Left renal cortex interstitium (tissue), 4 donors: ENCODE measurements at places on chromosomes 13 and 19. TPM values are rescaled to one million over a fixed set of nuclear protein-coding genes. Genes with fewer than 3 reads are reported as not detected.

The PRODH2 gene
- 60.6 TPM for polyA plus RNA-seq

The ZNF229 gene
- 13.6 TPM for polyA plus RNA-seq

The NAT14 gene
- 74.3 TPM for polyA plus RNA-seq

The PDCD5 gene
- 112 TPM for polyA plus RNA-seq

The MYH14 gene
- 24.8 TPM for polyA plus RNA-seq

The KASH5 gene
- 0.43 TPM for polyA plus RNA-seq

The ANGPTL4 gene
- polyA plus RNA-seq = 3.6 TPM

The ZNF570 gene
- 10.0 TPM for polyA plus RNA-seq

The ZNF132 gene
- 16.1 TPM for polyA plus RNA-seq

The ZNF20 gene
- polyA plus RNA-seq = 8.2 TPM

The ZNF737 gene
- polyA plus RNA-seq = 37.7 TPM

The MATK gene
- 1.6 TPM for polyA plus RNA-seq

The CD22 gene
- polyA plus RNA-seq = 51.9 TPM

The BEST2 gene
- not detected for polyA plus RNA-seq

The IRF3 gene
- 34.9 TPM for polyA plus RNA-seq

GRCh38 chr19:18428787-18429674, 8.9 kb downstream of the ISYNA1 start:
- DNase-seq = no peak

DNA sequence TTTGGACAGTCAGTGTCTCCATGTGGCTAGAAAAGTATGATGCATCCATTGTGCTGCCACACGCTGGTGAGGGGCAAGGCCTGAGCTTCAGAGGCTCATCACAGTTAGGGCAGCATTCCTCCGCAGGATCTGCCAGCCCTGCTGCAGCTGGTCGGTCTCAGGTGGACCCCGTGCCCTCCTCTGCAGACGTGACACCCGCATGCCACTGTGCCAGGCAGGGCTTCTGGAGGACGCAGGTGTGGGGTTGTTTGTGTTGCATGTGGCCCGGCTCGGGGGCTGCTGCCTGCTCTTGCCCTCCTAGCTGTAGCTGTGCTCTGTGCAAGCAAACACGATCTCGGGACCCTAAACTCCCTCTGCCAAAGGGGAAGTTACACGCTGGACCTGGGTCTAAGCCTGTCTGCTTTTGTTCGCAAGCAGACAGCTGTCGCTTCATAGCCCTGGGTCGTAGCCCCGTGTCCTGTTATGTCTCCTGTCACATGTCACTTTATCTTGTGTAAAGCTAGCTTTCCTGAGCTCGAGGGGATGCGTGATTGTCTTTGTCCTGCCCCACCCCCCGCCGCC, 45.3 kb downstream of the SLC7A9 start:
- DNase-seq = peak; percentile 26

GRCh38 chr13:31591642-31592233, 147.6 kb upstream of the RXFP2 start:
- no peak for DNase-seq

DNA sequence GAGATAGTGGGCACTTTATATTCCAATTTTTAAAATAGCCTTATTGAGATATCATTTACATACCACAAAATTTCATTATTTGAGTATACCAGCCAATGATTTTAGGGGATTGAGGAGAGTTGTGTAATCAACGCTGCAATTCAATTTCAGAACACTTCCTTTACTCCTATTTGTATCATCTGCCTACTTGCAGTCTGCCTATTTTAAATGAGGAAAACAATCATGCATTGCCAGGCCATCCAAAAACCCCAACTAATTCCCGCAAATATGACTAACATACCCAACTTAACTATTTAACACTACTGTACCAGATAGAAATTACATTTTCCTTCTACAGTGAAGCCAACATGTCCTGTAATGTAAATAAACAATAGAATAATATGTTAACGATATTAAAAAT, 26.7 kb downstream of the CAB39L start:
- DNase-seq = no peak

DNA sequence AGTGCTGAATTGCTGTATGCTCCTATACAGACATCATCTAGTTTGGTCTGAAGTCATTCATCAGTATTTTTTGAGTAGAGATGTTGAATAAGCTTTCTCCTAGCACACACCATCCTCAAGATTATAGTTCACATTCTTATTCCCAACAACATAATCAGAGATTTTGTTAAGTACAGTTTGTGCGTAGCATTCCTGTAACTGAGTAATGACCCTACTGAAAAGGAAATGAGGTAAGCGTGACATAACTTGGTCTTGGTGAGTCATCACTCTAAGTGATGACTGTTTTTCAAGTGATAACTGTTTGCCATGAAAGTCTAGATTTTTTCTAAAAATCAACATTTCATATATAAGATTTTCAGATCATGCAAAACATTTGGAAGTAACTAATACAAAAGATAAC, 18.5 kb upstream of the FAM216B start:
- no peak for DNase-seq

DNA sequence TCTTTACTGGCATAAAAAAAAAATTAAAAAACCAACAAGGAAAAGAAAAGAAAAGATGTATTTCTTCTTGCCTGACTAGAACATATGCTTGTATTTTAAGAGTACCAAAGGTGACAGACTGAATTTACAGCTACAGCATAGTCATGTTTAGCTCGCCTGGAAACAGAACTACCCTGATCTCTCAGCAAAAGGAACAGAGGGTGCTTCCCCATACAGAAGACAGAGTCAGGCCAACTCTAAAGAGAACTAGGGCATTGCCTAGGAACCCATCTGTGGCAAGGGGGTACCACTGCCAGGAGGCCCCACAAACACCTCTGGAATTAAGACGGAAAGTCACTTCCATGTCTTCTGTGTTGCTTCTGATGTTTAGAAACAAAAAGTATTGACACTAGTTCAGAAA, 252.1 kb upstream of the STARD13 start:
- no peak for DNase-seq

- no peak for DNase-seq
Observed at GRCh38 chr19:12450844-12451243, 10.0 kb upstream of the ZNF443 start.

DNA sequence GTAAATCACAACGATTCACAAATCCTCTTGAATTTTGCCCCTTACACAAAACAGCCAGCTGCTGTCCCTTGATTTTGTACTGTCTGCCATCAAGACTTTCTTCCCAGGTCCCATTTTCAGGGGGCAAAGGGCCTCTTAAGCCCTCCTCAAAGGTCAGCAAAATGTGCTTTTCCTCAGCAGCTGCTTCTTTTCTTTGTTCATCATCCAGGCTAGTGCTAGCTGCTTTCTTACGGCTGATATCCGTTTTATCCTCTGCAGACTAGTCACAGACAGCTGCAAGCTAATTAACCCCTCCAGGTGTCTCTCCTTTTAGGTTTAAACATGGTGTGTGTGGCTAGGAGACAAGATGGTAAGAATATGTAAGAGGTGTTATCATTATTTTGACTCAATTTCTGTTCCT, 90.9 kb downstream of the NALCN start:
- no peak for DNase-seq

DNA sequence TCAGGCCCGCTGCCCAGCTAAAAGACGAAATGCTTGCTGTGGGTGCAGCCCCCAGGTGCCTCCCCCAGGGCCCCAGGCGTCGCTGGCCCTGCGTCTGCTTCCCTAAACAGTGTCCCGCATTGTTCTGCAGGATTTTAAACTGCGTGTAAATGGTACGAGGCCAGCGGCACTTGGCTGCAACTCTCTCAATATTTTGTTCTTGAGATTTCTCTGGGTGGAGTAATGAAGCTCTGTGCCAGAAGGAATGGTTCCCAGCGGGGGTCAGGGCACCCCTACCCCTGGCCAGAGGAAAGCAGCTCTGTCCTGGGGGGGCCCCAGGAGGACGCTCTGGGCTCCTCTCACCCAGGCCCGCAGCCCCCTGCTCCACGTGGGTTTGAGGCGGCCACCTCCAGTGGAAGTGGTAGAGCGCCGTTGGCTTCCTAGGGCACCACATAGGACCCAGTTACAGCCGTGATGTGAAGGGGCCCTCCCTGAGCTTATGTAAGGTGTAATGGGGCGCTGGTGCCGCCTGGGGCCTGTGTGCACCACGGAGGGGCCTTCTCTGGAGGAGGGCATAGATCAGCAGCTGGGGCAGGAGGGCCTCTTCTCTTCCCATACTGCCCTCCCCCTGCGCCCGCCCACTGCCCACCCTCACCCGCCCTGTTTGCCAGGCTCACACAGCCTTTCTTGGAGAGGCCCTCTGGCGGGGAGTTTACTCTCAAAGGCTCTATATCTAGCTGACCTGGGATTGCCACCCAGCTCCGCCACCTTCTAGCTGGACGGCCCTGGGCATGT, 19.8 kb downstream of the PAK4 start:
- no peak for DNase-seq

GRCh38 chr13:74023484-74023883, 110.7 kb downstream of the KLF12 start:
- DNase-seq = no peak

- no peak for DNase-seq
Observed at GRCh38 chr13:105276571-105276970, 1258.9 kb downstream of the EFNB2 start.

DNA sequence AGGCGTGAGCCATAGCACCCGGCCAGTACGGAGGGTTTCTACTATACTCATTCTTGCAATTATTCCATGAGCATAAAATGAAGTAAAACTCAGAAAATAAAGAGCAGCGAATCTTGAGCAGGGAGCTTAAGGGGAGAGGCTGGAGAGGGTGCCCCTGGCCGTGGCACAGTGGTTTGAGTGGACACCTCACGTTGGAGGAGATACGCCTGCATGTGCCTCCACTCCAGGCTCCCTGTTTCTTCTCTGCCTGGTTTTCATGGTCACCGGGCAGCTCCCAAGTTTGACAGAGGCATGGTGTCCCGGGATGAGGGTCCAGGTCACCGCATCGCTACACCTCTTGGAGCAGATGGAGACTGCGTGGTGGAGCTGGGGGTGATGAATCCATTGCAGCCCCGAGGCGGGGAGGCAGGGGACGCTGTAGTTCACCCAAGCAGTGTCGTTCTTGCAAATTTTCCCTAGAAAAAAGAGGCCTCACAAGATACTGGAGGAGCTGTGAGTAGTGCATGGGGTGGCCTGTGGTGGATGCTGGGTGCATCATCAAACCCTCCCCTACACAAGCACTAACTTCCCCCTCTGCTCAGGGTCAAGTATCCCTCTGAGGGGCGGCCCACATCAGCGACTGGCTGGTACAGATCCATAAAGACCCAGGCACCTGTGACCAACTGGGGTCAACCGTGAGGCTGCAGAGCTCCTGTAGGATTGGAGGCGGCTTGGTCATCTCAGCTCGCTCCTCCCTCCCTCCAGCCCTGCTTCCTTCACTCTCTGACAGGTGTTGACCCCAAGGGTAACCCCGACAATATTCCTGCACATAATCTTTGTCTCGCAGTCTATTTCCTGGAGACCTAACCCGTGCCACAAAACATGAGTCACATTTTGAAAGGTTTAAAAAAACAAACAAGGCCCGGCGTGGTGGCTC, 3.6 kb upstream of the MIER2 start:
- no peak for DNase-seq

DNA sequence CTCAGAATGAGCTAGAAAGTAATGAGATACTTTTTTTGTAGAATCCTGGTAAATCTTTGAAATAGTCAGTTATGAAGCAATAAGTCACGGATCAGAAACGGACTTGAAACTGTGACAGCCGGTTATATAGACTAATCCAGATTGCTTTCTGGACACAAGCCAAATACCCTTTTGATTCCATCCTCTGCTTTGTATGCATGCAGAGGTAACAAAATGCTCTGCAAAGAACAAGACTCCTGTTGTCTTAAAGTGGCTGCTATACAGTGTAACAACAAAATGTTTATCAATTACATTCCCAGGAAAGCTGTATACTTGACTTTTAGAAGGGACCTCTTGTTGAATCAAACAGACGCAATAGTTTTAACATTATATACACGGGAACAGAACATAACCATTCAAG, 66.5 kb upstream of the STARD13 start:
- DNase-seq = no peak

DNA sequence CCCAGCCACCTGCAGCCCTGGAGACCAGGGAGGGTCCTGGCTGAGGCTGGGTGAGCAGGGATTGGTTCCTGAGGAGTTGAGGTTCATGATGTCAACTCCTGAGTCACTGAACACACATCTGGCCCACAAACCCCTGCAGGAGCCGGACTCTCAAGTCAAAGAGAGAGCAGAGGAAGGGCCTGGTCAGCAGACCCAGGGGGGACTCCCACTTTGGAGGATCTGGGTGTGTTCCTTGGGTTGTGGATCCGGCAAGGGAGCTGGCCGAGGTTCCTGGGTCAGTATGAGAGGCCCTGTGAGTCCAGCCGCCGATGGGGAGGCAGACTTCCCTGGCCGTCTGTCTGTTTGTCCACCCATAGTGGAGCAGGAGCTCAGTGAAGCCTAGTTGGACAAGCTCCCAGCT, 4.0 kb downstream of the SLC7A10 start:
- DNase-seq = no peak

DNA sequence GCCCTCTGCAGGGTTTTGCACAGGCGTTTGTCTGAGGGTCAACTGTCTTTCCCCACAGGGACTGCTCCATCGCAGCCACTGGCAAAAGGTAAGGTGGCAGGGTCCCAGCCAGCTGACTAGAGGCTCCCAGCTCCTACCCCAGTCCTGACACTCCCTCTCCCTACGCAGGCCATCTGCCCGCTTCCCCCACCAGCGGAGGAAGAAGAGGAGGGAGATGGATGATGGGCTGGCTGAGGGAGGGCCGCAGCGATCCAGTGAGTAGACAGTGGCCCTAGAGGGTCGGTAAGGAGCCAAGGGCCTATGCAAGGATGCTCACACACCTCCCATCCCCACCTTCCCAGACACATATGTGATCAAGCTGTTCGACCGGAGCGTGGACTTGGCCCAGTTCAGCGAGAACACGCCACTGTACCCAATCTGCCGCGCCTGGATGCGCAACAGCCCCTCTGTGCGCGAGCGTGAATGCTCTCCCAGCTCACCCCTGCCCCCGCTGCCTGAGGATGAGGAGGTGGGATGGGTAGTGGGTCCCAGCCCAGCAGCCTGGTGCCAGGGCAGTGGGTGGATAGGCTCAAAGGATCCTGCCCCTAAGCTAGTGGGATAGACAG, 4.0 kb downstream of the HSPB6 start:
- DNase-seq = no peak

DNA sequence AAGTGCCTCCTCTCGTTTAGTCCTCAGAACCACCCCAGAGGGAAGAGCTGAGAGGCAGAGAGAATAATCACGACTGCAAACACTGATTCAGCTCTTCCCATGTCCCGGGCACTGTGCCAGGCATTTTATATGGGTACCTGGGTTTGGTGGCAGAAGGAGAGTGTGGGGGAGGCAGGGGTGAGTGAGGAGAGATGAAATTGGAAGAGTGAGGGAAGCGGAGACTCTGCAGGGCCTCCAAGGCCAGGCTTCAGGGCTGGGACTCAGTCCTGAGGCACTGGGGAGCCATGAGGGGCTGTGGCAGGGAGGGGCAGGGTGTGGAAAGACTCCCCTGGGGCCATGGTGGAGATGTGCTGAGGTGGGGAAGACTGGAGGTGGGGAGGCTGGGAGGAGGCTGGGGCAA, 8.7 kb downstream of the SYNGR4 start:
- DNase-seq = no peak

- no peak for DNase-seq
Observed at GRCh38 chr19:54114340-54115108, 933 bp downstream of the TFPT start.

GRCh38 chr13:50126263-50126992, 111.2 kb downstream of the KCNRG start:
- DNase-seq = peak; percentile 46

GRCh38 chr19:50264483-50265186, 61.2 kb downstream of the MYH14 start:
- no peak for DNase-seq
